ENCODE measurements at places on chromosomes 11 and 22. TPM values are rescaled to one million over a fixed set of nuclear protein-coding genes. Genes with fewer than 3 reads are reported as not detected.
A peak's percentile ranks its signal among the peaks of the same experiment; 100 is the strongest.

DNA sequence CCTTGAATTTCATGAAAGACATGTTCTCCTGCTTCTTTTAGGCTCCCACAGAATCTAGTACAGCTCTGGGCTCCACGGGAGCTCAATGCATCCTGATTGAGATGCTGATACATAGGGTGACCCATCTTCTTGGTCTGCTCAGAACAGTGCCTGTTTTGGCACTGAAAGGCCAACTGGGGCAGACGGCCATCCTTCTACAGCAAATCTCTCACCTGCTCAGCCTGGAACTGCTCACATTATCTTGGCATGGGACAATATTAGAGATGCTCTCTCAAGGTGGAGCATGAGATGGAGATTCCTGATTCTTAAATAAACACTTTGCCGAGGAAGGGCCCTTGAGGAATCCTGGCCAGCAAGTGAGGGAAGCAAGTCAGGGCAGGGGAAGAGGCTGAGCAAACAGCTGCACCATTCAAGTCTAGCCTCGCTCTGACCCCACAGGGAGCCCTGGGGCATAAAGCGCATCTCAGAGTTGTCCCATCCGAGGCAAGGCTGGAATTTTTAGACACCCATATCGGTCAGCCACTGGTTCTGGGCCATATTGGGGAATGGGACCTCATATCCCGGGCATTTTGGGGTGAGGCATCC, 58.4 kb upstream of the CSNK2A3 start:
- DNase-seq = no peak

DNA sequence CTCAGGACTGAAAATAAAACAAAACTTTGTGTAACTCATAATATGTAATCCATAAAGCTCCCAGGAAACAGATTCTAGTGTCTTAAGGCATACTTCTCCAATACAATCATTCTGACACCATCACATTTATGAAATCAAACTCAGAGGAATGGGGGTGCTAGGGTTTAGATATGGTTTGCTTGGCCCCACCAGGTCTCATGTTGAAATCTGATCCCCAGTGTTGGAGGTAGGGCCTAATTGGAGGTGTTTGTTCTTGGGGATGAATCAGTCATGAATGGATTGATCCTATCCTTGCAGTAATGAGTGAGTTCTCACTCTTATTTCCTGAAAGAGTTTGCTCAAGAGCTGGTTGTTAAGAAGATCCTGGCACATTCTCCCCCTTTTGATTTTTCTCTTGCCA, 380.9 kb downstream of the ETS1 start:
- DNase-seq = no peak

GRCh38 chr22:27842669-27843431, 41.3 kb upstream of the MN1 start:
- DNase-seq = no peak

GRCh38 chr11:88979641-88980040, 86.1 kb downstream of the GRM5 start:
- no peak for DNase-seq

DNA sequence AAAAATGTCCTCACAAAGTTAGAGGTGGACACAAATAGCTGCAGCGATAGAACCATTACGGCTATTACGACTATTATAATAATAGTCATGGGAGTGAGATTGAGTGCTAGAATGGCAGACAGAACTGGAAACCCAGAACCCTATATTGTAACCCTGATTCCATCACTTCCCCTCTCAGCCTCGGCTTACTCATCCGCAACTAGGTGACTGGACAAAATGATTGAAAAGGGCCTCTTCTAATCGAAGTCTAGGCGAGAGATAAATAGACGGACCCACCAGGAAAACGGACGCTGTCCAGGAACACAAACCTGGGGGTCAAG, 629 bp downstream of the PSMA1 start:
- DNase-seq = no peak

SCGB1A1 gene
- total RNA-seq = not detected

DNA sequence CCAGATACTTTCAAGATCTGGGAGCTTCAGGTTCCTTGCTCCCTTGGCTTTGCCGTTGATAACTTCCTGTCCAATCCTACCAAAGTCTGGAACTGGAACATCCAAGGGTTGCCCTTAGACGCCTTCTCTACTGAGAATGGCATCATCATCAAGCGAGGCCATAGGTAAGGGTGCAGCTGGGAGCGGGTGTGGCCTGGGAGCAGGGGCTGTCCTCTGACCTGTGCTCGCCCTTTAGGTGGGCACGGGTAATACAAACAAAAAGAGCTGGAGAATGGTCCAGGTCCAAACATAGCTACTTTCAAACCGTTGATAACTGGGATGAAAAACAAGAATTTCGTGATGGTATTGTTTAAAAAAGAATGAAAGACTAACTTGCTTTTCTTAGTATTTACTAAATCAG, 25.0 kb downstream of the CASP12 start:
- no peak for DNase-seq

TRPM5 gene
- 0.60 TPM for total RNA-seq

- no peak for DNase-seq
Measured at GRCh38 chr11:71165771-71166170, 86.6 kb downstream of the SHANK2 start.

DNA sequence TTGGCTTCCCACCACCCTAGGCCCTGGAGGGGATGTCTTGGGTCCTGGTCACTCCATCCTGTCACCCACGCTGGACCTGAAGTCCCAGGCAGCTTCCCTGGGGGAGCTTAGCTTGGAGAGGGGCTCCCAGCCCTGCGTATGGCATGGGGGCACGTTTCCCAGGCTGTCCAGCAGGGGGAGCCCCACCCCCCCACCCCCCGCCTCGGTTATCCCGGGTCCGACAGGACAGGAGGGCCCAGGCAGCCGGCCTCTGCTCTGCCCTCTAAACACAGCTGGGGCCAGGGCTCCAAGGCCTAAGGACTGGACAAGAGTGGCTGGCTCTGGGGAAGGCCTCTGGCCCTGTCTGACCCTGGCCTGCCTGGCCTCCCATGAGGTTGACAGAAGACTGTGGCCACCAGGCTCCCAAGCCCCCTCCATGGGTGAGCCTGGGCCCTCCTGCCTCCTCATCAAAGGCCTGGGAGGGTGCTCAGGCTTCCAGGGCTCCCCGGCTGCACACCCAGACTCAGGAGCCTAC, 104.8 kb downstream of the NECTIN1 start:
- DNase-seq = no peak

MGAT3 gene
- total RNA-seq = 12.9 TPM

DNA sequence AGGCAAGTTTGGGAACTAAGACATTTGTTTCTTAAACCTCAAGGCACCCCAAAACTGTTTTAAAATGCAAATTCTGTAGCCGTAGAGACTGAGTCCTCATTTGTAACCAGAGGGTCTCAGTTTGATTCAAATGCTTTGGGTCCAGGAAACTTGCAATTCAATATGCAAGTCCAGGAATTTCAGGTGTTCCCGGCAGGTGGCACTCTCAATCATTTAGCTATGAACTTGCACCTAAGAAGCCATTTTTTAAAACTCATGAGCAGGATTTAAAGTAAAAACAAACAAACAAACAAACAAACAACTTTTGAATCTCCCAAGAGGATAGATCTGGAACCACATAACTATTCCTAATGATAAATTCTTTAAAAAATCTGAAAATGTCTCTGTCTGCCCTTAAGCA, 8.7 kb upstream of the ABTB2 start:
- DNase-seq = no peak

MOGAT2 gene
- total RNA-seq = 8.2 TPM

- no peak for DNase-seq
Measured at GRCh38 chr22:29801796-29802195, 34.6 kb downstream of the UQCR10 start.

DNA sequence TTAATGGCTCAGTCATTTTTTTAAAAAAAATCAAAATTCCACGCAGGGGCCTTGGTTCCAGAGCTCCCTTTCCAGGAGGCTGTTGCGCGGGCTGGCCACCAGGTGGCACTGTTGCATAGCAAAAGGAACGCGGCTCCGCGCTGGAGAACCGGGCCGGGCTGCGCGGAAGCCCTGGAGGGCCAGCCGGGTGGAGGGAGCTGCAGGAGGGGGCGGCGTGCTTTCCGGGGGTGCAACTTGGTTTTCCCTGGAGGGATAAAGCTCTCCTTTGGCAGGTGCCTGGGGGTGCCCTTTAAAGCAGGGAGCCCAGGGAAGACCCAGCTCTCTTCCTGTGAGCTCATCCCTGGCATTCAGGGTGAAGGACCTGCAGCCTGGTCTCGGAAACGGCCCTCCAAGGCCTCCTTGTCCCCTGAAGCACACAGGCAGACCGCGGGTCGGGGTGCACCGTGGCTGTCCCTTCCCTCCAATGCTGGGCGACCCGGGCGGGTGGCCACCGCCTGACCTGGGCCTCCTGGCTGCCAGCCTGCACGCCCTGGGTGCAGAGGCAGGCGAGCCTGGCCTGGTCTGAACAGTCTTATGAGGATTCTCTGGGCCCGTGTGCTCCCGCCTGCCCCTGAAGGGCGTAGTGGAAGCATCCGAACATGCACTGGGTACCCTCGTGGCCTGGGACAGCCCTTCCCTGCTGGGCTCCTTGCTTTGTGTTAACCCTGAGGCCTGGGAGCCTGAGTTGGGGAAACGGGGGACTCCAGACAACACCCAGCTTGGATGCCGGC, 23.4 kb downstream of the KRTAP5-5 start:
- peak; percentile 77 for DNase-seq

CASP5 gene
- not detected for total RNA-seq

CFAP300 gene
- 9.7 TPM for total RNA-seq

SRSF8 gene
- 58.0 TPM for total RNA-seq

Measured in ureter (tissue), 1 donor.